ENCODE measurements at places on chromosomes 5 and 9.

- no peak for DNase-seq
These were observed 247.7 kb downstream of the ENC1 start for GRCh38 chr5:74392711-74393351.

DNA sequence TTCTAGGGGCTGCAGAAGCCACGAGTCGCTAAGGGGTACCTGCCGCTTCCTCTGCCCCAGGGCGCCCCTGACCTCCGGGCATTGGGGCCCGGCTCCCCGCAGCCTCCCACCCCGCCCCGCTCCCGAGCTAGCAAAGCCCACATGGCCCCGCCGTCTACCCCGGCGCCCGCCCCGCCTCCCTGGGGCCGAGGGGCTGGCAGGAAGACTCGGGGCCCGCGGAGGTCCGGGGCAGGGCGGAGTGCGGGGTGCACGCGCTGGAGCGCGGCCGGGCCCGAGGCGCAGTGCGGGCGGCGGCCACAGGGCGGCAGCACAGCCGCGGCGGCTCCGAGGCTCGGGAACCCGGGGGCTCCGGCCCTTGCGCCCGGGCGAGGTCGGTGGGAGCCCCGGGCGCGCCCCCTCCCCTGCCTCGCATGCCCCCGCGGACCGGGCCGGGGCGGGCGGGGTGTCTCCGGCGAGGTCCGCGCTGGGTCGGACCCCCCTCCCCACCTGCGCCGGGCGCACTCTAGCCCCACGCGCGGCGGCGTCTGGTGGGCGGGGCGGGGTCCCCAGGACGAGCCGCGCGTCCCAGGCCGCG, 6.7 kb downstream of the NRARP start:
- peak; percentile 37 for DNase-seq

- no peak for DNase-seq
These were observed 22.3 kb upstream of the ALDH1B1 start for GRCh38 chr9:38370176-38370575.

DNA sequence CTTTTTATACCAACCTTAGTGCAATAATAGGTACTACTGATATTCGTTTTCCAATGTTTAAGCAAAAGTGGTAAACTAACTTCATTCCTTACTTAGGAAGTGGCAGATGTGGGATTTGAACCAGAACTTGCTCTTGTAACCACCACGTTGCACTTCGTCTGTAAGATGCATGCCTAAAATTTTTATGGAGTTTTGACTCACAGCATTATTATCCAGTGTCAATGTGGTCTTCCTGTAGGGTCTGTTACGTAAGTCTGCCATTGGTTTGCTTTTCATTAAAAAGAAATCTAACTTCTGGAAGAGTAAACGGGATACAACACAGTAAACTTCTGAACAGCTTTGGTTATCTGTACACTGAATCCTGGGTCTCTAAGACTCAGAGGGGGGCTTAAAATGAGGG, 521.0 kb upstream of the WWC1 start:
- no peak for DNase-seq

- DNase-seq = no peak
These were observed 77.7 kb upstream of the TUSC1 start for GRCh38 chr9:25755951-25756350.

DNA sequence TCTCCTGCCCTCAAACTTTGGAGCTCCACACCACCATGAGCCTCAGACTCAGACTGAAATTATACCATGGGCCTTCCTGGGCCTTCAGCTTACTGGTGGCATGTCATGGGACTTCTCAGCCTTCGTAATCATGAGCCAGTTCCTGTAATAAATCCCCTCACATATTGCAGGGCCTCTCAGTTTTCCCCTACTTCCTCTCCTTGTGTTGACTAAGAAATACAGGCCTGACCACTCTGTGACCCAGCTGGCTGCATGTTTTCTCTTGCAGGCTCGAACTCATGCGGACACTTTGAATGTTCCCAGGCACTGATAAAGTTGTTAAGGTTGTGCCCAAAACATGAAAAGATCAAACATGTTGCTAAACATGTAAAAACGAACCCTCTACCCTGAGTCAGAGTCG, 26.2 kb upstream of the SHC3 start:
- DNase-seq = no peak

- DNase-seq = no peak
These were observed 1.2 kb upstream of the GPBP1 start for GRCh38 chr5:57172466-57173318.

DNA sequence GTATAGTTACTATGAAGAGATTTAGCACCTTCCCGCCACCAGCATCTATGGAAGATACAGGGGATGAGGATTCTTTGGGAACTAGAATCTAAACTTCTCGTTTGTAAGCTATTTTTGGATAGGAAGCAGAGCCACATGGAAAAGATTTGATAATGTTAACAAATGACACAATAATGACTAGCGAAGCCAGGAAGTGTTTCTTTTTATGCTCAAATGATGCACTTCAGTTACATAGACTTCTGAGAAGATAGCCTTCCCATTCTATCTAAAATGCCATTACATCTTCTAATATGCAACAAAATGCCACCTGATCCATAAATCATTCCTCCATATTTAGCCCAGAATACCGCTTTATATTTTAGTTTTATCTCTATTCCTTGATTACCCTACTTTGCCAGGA, 17.0 kb upstream of the TNC start:
- DNase-seq = no peak

GRCh38 chr9:116686693-116687073, 422 bp upstream of the TRIM32 start:
- DNase-seq = no peak

DNA sequence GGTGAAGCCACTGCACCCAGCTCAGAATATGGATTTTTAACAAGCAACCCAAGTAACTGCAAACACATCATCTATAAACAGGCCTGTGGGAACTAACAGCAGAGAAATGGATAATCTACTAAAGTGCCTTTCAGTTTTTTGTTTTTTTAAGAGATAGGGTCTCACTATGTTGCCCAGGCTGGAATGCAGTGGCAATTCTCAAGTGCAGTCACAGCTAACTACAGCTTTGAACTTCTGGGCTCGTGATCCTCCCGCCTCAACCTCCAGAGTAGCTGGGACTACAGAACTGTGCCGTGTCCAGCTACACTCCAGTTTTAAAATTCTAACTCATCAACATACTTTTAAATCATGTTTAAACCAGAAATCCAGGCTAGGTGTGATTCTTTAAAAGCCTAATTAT, 11.9 kb downstream of the TUT7 start:
- no peak for DNase-seq

DNA sequence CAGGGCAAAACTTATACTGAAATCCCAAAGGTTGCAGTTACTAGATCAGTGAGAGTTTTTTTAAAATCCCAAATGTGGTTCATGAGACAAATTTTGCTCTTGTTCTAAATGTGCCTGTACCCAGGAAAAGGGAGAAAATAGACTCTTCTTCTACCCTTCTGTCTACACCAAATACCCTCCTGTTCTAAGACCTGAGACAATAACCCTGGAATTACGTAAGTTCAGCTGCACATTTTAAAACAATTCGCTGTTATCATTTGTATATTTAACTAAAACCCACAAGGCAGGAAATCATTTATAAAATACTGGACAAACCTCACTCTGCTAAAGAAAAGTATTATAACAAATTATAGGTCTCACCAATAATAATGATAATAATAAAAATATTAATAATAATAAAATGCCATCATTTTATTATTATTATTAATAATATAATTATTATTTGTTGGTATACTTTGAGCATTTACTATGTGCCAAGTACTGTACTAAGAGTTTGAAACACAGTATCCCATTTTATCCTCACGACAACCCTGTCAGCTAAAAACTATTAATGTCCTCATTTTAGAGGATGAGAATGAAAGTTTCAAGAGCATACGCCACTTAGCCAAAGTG, 49.8 kb upstream of the AFAP1L1 start:
- DNase-seq = no peak

DNA sequence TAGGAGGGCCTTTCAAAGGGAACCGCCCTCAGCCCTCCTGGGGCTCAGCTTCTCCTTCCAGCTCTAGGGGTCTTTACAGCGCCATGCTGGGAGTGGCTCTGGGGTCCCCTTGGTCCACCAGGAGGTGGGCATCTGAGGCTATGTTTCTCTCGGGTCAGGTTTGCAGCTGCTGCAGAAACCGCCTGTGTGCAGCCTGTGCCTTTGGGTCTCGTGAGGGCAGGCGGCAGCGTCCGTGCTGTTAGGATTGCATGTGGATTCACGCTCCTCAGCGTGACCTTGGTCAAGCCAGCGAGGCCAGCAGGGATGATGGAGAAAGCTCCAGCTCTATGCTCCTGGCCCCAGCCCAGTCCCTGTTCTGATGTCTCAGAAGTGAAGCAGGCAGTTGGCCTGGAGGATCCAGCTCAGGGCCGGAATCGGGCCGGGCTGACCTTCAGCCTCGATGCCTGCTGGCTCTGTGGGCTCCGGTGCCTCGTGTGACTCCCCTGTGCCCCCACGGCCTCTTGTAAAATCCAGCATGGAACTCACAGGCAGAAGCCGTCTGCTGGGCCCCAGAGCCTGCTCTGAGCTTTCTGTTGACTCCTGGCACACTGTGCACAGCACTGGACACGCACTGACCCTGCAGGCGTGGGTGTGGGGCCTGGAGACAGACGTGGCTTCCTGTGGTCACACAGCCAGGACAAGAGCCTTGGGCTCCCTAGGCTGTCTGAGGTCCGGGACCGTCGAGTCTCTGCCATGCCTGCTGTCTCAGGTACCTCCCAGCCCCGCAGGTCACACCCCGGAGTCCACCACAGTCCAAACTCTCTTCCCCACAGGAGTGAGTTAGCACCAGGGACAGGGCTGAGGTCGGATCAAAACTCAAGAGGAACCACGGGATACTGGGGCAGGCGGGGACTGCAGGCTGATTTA, 54.3 kb downstream of the TRIP13 start:
- DNase-seq = no peak

DNA sequence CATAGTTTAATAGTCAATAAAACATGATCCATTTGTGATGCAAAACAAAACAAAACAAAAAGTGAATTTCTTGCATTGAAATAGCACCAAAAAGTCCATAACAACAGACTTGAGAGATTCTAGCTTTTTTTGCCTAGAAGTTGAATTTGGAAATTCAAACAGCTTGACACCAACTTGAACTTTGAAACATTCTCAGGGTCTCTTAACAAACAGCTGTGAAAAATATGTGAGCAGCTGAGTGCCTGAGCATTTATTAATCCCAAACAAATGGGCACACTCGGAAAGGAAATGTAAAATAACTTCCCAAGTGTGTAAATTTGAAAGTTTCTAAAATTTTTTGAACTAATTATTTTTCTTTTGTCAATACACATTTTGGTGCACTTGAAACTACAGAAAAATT, 56.0 kb upstream of the HMHB1 start:
- no peak for DNase-seq

DNA sequence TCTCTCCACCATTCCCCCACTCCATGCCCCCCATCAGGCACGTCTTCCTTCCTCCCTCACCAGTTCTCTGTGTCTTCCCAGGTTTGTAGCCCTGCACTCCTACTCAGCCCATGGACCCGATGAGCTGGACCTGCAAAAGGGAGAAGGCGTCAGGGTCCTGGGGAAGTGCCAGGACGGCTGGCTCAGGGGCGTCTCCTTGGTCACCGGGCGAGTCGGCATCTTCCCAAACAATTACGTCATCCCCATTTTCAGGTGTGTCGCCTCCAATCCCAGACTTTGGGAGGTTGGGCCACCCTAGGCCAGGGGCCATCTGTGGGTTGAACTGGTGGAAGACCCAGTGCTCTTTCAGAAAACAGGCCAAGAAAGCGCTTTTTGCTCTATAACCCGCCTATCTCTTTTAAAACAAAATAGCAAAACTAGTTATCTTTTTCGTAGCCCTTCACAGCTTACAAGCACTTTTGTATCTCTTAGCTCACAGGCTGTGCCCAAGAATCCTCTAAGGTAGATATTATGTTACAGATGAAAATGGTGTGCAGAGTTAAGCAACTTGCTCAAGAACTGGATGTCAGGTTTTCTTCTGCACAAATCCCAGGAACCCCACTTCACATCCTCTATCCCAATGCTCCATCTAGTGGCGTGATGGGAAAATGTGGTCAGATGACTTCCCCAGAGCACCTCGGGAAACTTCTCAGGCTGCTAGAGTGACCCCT, 56.2 kb downstream of the PLAC8L1 start:
- DNase-seq = no peak

DNA sequence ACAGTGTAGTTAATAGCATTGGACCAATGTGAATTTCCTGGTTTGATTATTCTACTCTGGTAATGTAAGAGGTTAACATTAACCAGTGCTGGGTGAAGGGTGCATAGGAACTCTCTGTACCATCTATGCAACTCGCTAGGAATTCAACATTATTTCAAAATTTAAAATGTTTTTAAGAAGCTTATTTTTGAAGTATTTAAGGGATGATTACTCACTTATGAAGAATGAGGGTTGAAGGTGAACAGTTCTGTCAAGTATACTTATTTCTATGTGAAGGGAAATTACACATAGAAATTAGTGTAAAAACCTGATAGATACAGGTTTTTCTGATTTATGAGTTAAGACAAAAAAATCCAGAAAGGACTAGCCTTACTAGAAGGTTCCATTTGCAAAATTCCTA, 165.8 kb downstream of the INSYN2B start:
- no peak for DNase-seq

GRCh38 chr5:157961176-157961575, 102.2 kb upstream of the CLINT1 start:
- DNase-seq = no peak

DNA sequence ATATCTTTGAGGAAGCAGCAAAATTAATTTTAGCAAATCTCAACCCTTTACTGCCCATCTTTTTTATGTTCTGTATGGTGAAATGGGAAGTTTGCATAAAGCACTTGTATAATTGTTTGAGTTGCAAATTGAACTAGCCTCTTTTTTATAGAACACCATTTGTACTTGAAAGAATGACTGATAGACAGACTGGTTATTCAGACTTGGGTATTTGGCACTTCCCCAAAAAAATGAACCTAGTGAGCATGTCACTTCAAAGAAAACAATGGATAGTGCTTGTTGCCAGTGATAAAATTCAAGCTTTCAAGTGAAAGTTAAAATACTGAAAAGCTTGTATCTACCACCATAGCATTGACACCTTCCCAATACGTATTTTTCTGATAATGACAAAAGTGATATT, 115.8 kb downstream of the ERCC6L2 start:
- DNase-seq = no peak

DNA sequence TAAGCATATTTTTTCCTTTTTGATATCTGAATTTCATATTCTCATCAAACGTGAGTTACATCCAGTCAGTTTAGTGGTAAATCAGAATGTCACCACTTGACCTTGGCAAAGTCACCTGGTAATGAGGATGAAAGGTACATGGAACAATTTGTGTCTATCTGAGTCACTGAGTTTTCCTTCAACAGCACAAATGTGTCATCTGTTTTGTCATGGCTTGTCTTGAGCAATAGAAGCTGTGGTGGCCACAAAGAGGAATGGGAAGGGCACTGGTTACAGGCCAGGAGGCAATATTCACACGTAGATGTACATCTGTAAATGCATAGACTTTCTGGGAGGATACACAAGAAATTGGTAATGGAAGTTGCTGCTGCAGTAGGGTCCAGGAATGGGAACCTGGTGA, 8.4 kb upstream of the ZNF474 start:
- DNase-seq = no peak

GRCh38 chr5:132303589-132303988, 9.4 kb downstream of the SLC22A4 start:
- no peak for DNase-seq

DNA sequence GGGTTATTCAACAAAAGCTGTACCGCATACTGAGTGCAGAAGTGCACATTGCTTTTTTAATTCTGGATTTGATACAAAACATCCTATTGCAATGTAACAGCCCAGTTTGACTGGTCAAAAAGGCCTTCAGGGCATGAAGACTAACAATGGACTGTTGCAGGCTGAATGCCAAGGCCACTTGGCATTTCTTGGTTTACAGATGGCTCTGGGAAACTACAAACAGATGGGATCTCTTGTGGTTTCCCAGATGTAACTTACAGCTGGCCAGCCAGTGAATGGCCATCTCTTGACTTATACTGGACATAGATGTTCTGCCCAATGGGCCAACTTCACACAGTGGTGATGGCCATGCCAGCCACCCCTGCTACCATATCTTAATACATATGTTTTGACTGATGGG, 36.8 kb downstream of the UGT3A2 start:
- no peak for DNase-seq
